Right lobe of liver (tissue), 6 donors: ENCODE measurements at places on chromosomes 7 and 10. TPM values are rescaled to one million over a fixed set of nuclear protein-coding genes. Genes with fewer than 3 reads are reported as not detected.

The TUBAL3 gene
- not detected for total RNA-seq

DNA sequence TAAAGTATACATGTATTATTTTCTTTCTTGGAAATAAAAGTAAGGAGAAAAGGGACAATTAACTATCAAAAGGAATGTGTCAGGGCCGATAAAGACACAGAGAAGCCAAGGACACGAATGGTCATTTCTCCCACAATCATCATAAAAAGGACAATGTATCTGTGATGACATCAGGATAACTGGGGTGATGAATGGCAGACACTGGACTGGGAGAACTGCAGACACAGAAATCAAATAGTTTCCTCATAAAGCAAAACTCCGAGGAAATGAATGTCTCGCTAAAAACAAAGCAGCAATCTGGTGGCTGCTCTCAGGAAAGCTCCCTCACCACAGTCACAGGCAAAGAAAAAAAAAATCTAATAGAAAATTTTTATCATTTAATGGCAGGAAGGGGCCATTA is 69.3 kb upstream of the NPY start:
- no peaks in the 10 kb centered on the region for H3K27me3 ChIP-seq
- no peak overlapping the region for H3K4me3 ChIP-seq
- no peaks in the 10 kb centered on the region for H3K36me3 ChIP-seq
- no peak overlapping the region for H3K27ac ChIP-seq

The CROT gene
- total RNA-seq = 11.9 TPM

The ZFYVE27 gene
- total RNA-seq = 16.9 TPM

DNA sequence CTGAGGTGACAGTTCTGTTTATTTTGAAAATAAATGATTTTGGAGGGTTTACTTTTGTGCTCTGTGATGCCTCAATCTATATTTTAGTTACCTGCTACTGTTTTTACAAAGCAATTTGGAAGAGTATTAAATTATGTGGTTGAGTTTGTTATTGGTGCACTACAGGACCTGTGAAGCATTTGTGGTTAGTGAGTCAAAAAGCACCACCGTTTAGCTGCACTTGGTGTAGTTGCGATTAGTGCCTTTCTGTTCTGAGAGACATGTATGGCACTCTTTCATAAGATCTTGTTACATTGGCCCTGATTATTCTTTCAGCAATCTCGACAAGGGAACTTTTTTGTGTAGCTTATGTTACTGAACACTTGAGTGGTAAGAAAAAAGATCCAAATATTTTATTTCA is 132.2 kb downstream of the BBS9 start:
- DNase-seq = no peak
- H3K36me3 ChIP-seq = no peaks in the 10 kb centered on the region
- no peak overlapping the region for H3K4me3 ChIP-seq
- H3K4me1 ChIP-seq = no peaks in the 10 kb centered on the region

GRCh38 chr10:64508029-64508661 is 986.9 kb downstream of the REEP3 start:
- H3K36me3 ChIP-seq = no peaks in the 10 kb centered on the region
- no peak overlapping the region for H3K4me3 ChIP-seq

The IDI2 gene
- total RNA-seq = not detected
